NCI-H1417 treated with DMSO at 0.1 percent for 48 hours (cell line): ENCODE measurements at places on chromosomes 3 and 15.

- no peak for DNase-seq
These were observed 208.7 kb upstream of the ROBO1 start for GRCh38 chr3:79976466-79976865.

- DNase-seq: no peak
These were observed 33.9 kb downstream of the SMAD6 start for GRCh38 chr15:66735909-66736305.

GRCh38 chr3:58386626-58387365 is 46.8 kb downstream of the PDHB start:
- DNase-seq: no peak

GRCh38 chr3:59612444-59612715 is 562.6 kb upstream of the CFAP20DC start:
- no peak for DNase-seq

DNA sequence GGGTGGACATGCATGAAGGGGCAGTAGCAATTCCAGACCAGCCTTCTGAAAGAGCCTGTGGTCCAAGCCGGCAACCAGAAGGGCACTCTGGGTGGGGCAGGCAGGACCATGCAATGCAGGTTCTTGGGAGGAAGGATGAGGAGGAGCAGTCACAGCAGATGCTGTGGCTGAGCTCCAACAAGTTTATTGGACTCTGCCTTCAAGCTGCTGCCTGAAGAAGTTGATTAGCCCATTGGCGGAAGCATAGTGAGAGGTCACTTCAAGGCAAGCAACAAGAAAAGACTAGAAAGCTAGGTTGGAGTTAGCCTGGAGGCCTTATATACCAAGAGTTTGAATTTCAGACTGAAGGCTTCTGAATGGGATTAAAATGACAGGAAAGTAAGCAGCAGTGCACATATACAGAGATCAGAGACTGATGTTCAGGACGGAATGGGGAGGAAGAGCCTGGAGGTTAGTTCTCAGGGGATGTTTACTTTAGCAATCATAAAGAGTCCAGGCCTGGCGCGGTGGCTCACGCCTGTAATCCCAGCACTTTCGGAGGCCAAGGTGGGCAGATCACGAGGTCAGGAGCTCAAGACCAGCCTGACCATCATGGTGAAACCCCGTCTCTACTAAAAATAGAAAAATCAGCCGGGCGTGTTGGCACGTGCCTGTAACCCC is 39.9 kb downstream of the SFMBT1 start:
- no peak for DNase-seq

DNA sequence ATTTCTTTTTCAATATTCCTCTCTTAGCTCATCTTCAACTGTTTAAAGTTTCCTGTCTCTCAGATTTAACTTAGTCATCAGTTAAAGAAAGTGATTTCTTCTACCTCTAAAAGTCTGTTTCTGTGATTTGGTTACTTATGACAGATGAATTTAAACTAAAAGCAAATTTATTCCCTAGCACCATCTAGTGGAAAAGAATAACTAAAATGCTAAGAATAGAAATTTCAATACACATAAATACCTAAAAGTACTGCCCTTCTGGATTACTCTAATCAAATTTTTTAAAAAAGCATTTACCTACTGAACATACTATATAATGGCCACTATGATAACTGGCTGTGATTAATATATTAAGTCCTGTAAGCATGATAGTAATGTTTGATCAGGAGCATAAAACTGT is 14.0 kb upstream of the ZCWPW2 start:
- DNase-seq: no peak

DNA sequence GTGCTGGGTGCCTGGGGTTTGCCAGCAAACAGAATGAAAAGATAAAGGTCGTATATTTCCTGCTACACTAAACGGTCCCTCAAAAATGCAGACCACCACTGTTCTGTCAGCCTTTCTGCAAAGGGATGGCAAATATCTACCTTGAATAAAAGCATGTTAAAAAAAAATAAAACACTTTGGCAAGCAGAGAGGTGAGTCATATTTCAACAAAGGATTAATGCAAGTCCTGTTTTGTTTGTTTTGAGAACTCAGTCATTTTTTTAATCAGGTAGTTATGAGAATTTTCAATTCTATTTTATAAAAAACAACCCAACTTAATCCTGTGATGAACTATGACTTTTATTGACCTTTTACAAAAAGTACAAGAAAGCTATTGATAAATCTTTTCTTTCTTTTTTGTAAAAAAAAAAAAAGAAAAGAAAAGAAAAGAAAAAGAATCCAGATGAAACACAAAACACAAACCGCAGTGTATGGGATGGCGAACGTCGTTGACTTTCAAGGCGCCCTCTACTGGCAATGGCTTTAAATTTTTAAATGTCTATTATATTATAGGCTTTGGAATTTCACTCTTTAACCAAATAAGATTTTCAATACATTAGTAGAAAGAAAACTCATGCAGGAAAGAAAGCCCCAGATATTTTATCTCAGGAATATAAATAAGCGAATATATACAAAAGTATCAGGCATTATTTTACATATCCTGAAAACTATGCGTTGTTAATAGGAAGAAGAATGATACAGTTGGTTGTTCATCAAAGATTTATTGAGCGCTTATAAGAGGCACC is 87.8 kb downstream of the NCEH1 start:
- no peak for DNase-seq

- DNase-seq: no peak
These were observed 131.1 kb downstream of the PYDC2 start for GRCh38 chr3:191592105-191592504.

DNA sequence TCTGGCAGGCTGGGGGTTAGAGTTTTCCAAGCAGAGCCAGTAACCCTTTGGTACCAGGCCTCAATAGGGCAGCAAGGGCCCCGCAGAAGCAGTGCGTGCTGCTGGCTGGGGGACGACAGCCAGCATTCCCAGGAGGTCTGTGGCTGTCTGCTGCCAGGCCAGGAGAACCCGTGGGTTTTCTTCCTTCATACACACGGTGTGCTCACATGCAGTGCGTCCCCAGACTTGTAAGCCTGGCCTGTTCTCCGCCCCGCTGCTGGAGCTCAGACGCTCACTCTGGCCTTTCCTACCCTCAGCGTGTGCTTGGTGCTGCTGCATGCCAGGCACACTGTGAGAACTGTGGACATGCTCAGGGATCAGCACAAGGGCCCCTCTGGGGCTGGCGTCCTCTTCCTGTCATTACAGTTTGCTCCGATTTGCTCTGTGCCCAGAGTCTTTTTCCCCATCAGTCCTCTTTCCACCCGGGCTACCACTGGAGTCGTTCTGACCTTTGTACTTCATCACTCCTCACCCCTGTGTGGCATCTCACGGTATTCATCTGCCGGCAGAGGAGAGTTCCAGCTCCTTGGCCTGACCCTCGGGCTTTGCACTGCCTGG is 149.5 kb downstream of the DNAJB8 start:
- no peak for DNase-seq

- DNase-seq: no peak
These were observed 182.9 kb upstream of the FEZF2 start for GRCh38 chr3:62556121-62556815.

- DNase-seq: no peak
These were observed 25.0 kb downstream of the CTNNB1 start for GRCh38 chr3:41224120-41224806.

DNA sequence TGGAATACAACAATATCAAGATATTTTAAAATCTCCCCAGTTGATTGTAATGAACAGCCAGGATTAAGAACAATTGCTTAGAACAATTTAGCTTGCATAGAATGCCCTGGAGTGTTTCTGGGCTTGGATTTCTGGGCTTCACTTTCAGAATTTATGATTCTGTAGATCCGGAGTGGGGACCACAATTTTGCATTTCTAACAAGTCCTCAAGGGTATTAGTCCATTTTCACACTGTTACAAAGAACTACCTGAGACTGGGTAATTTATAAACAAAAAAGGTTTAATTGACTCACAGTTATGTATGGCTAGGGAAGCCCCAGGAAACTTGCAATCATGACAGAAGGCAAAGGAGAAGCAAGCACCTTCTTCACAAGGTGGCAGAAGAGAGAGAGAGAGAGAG is 54.3 kb upstream of the MYRIP start:
- DNase-seq: no peak

- no peak for DNase-seq
These were observed 666.3 kb downstream of the ZBBX start for GRCh38 chr3:166713787-166714186.

DNA sequence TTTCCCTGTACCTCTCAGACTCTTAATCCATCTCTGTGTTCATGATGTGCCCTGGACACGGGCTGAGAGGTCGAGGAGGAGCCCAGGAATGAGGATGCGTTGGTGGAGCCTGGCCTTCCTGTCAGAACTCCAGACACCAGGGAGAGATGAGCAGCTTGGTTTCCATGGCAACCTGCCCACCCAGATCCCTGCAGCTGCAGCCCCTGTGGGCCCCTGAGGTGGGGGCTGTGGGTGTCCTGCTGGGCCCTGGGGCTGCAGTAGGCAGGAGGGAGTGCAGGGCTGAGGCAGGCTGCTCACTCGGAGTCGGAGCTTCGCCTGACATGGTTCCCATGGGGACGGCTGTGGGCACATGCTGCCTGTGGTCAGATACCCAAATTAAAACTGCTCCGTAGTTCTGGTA is 7.7 kb upstream of the SCN10A start:
- no peak for DNase-seq

DNA sequence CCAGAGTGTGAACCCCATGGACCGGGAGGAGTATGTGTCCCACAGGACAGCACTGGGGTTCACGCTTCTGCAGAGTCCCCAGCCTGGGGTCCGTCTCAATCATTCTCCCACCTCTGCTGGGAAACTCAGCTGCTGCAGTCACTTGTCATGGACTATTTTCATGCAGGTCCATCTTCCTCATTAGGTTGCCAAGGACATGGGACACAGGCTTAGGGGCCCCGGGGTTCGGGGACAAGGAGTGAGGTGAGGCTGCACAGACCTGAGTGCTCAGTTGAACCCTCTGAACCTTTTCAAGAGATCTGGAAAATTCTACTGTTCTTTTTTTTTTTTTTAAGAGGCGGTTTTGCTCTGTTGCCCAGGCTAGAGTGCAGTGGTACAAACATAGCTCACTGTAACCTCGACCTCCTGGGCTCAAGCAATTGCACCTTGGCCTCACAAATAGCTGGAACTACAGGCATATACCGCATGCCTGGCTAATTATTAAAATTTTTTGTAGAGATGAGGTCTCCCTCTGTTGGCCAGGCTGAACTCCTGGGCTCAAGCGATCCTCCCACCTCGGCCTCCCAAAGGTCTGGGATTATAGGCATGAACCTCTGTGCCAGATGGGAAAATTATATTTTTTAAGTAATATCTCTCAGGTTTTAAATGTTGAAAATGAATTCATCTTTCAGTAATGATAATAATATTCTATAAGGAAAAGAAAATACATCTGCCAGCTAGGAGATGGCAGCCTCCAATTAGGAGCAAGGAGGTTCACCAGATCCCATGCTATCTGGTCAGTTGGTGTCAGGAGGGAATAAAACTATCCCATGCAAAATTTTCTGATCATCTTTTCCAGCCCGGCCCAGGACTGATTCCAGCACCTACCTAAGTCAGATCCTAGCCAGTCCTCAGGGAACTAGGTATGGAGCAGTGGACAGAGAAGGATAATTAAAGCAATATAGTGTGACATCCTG is 45.2 kb downstream of the RPN1 start:
- DNase-seq: no peak

DNA sequence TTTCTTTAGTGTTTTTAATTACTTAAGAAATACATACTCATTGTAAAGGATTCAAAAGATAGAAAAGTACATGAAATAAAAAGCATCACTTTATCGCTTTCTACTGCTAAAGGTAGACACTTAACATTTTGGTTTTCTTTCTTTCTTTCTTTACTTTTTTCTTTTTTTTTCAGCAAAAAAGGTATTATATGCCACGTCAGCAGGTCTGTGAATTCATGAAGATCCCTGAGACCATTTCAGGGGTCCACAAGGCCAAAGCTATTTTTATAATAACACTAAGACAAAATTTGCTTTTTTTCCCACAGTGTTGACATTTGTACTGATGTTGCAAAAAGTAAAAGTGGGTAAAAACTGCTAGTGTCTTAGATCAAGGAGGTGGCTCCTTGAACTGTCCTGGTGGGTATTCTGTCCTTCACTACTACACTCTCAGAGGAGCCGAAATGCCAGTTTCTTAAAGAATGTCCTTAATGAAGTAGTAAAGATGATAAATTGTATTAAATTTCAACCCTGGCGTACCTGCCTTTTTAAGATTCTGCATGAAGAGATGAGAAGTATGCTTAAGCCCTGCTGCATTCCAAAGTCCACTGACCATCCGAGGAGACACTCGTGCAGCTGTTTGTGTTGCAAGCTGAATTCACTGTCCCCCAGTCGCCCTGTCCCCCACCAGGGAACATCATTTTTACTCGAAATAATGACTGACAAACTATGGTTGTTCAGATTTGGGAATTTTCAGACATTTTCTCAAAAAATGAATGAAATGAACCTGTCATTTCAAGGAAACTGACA is 106.7 kb upstream of the PIAS1 start:
- DNase-seq: no peak

GRCh38 chr3:149016669-149017541 is 25.6 kb downstream of the GYG1 start:
- DNase-seq: no peak

GRCh38 chr3:15983232-15983631 is 185.5 kb upstream of the ANKRD28 start:
- no peak for DNase-seq

- no peak for DNase-seq
These were observed 571.8 kb downstream of the FOXP1 start for GRCh38 chr3:71011565-71012287.

GRCh38 chr3:155494332-155494731 is 200.8 kb upstream of the STRIT1 start:
- DNase-seq: no peak

DNA sequence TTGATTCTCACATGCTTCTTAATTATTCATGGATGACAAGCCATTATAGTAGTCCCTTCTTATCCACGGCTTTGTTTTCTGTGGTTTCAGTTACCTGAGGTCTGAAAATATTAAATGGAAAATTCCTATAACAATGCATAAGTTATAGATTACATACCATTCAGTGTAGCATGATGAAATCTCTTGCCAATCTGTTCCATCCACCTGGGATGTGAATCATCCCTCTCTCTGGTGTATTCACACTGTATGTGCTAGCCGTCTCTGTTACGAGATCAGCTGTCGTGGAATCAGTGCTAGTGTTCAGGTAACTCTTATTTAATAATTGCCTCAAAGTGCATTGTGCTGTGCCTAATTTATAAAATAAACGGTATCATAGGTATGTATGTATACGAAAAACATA is 5.2 kb downstream of the WDR5B start:
- DNase-seq: no peak
